ENCODE measurements at places on chromosomes 1 and 21. TPM values are rescaled to one million over a fixed set of nuclear protein-coding genes. Genes with fewer than 3 reads are reported as not detected.

The CYP4Z1 gene
- not detected for total RNA-seq

The IL22RA1 gene
- total RNA-seq: 0.72 TPM

The PRAMEF26 gene
- not detected for total RNA-seq

The VWA5B1 gene
- not detected for total RNA-seq

The XKR8 gene
- 2.2 TPM for total RNA-seq

The OR2AK2 gene
- total RNA-seq: not detected

The FAM163A gene
- not detected for total RNA-seq

The SLC1A7 gene
- not detected for total RNA-seq

The GBP7 gene
- total RNA-seq: not detected

The RHOU gene
- total RNA-seq: 0.43 TPM

The S100B gene
- total RNA-seq: not detected

The SEC16B gene
- total RNA-seq: 0.96 TPM

The BSND gene
- total RNA-seq: not detected

The MSH4 gene
- 0.21 TPM for total RNA-seq

The DNASE2B gene
- total RNA-seq: not detected

The GSTM1 gene
- total RNA-seq: 0.96 TPM

The ETV3L gene
- not detected for total RNA-seq

The AADACL3 gene
- not detected for total RNA-seq

The LCE6A gene
- total RNA-seq: not detected

The PPIAL4G gene
- total RNA-seq: not detected

The ACOT11 gene
- 3.4 TPM for total RNA-seq

The SPATA45 gene
- not detected for total RNA-seq

The RRP1B gene
- total RNA-seq: 40.1 TPM

The TNFRSF18 gene
- total RNA-seq: 0.64 TPM

The NOS1AP gene
- not detected for total RNA-seq

The LYPD8 gene
- not detected for total RNA-seq

The ESRRG gene
- not detected for total RNA-seq
